ENCODE measurements at places on chromosomes 7 and 10.

GRCh38 chr7:121901026-121901425, 28.1 kb downstream of the PTPRZ1 start:
- H3K36me3 ChIP-seq = no peaks in the 10 kb centered on the region
- H3K4me1 ChIP-seq = no peaks in the 10 kb centered on the region
- no peak for DNase-seq
- no peak overlapping the region for H3K4me3 ChIP-seq
- no peaks in the 10 kb centered on the region for H3K27me3 ChIP-seq

- no peaks in the 10 kb centered on the region for H3K4me1 ChIP-seq
- no peak overlapping the region for H3K27ac ChIP-seq
- H3K4me3 ChIP-seq = no peak overlapping the region
- no peaks in the 10 kb centered on the region for H3K36me3 ChIP-seq
- no peak for DNase-seq
Measured at GRCh38 chr7:49822856-49823255, 49.4 kb downstream of the VWC2 start.

DNA sequence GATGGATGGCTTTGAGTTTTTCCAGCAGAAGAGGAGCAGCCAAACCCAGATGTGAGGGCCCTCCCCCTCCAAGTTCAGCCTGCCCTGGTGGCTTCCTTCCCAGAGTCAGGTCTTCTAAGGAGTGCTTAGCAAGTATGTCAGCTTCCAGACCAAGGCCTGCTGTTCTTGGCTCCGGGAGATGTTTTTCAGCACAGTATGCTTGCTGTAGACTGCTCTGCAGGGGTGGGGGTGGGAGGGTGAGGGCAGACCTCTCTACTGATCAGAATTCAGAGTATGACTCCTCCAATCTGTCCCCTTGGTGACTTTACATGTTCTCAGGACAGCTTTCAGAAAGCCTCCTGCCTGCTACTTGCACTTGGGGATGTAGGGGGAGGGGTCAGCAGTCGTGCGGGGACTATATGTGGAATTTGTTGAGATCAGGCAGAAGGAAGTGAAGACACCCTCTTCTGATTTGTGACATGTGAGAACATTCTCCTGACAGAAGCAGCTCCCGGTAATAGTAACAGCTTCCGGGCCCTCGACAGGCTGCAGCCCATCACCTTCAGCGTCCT, 516.4 kb upstream of the ZMIZ1 start:
- no peak for DNase-seq
- no peaks in the 10 kb centered on the region for H3K36me3 ChIP-seq
- peaks cover 16% of the 10 kb centered on the region for H3K27me3 ChIP-seq
- H3K4me3 ChIP-seq = no peak overlapping the region

DNA sequence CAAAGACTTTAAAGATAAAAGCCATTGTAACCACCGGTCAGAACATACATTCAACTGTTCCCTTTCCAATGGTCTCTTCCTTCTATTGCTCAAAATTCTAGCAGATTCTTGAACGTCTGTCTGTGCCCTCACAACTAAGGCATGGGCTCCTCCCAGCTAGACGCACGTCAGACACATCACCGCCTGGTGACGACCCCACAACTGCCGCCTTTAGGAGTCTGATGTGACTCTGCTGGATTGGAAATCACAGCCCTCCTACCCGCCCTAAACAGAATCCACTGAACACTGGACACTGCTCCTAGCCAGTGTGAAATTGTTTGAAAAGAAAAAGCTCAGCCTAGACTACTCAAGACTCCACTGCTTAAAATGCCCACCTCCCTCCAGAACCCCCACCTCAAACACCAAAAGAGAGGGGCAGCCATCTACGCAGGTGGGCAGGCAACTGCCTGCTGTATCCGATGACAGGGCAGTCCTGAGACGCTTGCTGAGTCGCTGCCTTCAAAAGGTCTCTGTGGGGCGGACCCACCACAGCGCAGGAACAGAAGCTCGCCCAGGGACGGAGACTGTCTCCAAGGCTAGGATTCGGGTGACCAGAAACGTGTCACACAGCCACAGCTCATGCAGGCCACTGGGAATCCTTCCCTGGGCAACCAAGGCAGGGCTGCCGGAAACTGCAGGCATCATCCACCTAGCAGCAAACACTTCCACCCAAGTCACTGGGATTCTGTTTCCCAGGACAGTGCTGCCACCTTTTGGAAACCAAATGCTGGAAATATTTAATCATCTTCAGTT, 34.7 kb downstream of the GSDME start:
- H3K27me3 ChIP-seq = no peaks in the 10 kb centered on the region
- H3K27ac ChIP-seq = no peak overlapping the region
- no peak overlapping the region for H3K4me3 ChIP-seq
- peaks cover 12% of the 10 kb centered on the region for H3K4me1 ChIP-seq

GRCh38 chr10:133162178-133162909, 2.3 kb downstream of the KNDC1 start:
- H3K27me3 ChIP-seq = no peaks in the 10 kb centered on the region
- DNase-seq = no peak
- no peak overlapping the region for H3K4me3 ChIP-seq
- H3K27ac ChIP-seq = no peak overlapping the region

DNA sequence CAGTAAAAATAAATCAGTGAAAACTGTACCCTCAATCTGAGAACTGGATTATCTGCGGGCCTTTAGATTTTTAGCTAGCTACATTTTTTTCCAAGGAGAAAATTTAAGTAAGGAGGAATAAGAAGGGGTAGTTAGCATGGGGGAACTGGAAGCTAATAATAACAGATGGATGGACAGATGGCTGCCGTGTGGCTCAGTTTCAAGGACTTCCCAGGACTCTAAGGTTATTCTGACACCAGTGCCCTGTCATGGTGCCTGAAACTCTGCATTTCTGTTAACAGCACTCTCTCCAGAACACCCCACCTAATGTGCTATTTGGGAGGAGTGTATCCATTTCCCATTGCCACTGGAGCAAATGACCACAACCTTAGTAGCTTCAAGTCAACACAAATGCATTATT, 75.7 kb upstream of the PDE1C start:
- H3K27me3 ChIP-seq = 0 out of 2 replicates have a peak, but pooled peaks cover 7% of the 10 kb centered on the region
- DNase-seq = no peak
- no peak overlapping the region for H3K27ac ChIP-seq
- H3K36me3 ChIP-seq = no peaks in the 10 kb centered on the region

GRCh38 chr7:31758755-31759154, 71.7 kb downstream of the PPP1R17 start:
- no peaks in the 10 kb centered on the region for H3K36me3 ChIP-seq
- H3K27me3 ChIP-seq = no peaks in the 10 kb centered on the region
- no peak overlapping the region for H3K27ac ChIP-seq
- no peaks in the 10 kb centered on the region for H3K4me1 ChIP-seq
- no peak overlapping the region for H3K4me3 ChIP-seq
- no peak for DNase-seq

DNA sequence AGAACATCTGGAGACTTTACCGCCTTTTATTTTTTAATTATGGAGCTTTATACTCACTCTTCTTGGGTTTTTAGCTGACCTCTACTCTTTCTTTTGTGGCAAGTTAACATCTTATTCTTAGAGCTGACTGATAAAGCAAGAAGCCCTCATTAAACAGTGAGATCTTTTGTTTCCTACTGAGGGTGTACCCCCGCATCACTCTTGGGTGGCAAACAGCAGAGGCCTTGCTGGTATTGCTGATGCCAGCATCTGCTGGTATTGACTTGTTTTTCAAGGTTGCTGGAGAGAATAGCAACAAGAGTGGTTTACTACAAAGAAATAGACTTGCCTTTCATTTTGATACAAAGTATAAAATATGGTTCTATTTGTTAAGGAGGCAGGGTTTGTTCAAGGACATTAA, 154.7 kb downstream of the ARID5B start:
- no peak overlapping the region for H3K27ac ChIP-seq
- no peaks in the 10 kb centered on the region for H3K27me3 ChIP-seq

GRCh38 chr7:135943134-135943879, 33.9 kb downstream of the MTPN start:
- no peak overlapping the region for H3K4me3 ChIP-seq
- H3K27me3 ChIP-seq = no peaks in the 10 kb centered on the region
- H3K4me1 ChIP-seq = no peaks in the 10 kb centered on the region

DNA sequence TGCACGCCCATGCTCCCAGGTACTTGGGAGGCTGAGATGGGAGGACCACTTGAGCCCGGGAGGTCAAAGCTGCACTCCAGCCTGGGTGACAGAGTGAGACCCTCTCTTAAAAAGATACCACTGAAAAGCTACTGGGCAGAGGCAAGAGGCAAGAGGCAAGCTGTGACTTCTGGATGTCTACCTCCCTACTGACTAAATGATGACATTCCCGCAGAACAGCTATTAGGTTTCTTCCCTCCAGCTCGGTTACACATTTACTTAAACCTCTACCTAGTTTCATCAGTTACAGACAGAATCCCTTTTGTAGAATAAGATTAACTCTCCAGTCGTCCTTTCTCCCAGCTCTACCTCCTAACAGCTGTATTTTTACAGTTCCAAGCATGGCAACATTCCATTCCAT, 21.2 kb downstream of the RHEB start:
- no peak for DNase-seq
- no peaks in the 10 kb centered on the region for H3K36me3 ChIP-seq
- no peaks in the 10 kb centered on the region for H3K27me3 ChIP-seq
- H3K4me3 ChIP-seq = no peak overlapping the region
- no peak overlapping the region for H3K27ac ChIP-seq

DNA sequence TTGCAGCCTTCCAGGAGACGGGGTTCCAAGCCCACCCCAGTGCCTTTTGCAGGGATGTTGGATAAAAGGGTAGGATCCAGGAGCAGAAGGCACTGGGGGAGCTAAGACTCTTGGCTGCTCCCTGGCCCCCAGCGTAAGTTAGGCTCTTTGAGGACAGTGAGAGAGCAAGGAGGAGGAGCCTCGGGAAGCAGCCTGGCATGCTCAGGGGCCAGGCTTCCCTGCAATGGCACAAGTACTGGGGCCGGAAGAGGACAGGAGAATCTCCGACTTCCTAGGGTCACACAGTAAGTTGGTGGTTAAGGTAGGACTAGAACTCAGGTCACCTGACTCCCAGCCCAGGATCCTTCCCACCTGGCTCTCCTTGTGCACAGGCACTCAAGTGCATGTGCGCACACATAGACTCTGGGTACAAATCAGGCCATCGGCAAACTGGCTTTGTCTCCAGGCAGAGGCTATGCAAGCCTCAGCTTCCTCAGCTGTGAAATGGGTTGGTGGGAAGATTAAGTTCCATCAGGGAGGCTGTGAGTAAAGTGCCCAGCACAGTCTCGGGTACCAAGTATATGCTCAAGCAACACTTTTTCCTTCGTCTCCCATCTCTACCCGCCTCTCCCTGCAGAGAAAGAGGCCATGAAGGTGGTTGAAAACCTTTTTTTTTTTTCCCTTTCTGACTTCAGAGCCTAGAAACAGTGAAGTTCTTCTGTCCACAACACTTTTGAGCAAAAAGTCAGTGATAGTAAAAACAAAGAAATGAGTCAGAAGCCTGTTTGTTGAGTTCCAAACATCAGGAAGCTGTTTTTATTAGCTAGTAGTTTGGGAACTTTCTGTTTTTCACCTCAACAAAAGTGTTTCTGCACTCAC, 79.1 kb downstream of the NEURL1 start:
- H3K36me3 ChIP-seq = no peaks in the 10 kb centered on the region
- H3K4me1 ChIP-seq = no peaks in the 10 kb centered on the region
- no peak overlapping the region for H3K4me3 ChIP-seq
- no peaks in the 10 kb centered on the region for H3K27me3 ChIP-seq

DNA sequence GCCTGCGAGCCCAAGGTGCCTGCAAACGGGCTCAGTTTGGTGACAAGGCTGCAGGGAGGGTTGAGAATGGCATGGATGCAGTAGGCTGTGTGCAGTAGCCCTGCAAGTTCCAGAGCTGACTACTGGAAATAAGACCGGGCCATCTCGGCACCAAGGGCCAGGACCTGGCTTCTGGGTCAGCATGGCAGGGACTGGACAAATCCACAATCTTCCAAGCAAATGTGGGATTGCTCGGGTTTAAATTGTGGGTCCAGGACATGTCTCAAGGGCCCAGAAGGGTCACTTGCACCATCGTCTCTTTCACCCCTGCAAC, 78.0 kb downstream of the GPR26 start:
- no peaks in the 10 kb centered on the region for H3K4me1 ChIP-seq
- DNase-seq = no peak
- H3K27me3 ChIP-seq = peaks cover 57% of the 10 kb centered on the region

DNA sequence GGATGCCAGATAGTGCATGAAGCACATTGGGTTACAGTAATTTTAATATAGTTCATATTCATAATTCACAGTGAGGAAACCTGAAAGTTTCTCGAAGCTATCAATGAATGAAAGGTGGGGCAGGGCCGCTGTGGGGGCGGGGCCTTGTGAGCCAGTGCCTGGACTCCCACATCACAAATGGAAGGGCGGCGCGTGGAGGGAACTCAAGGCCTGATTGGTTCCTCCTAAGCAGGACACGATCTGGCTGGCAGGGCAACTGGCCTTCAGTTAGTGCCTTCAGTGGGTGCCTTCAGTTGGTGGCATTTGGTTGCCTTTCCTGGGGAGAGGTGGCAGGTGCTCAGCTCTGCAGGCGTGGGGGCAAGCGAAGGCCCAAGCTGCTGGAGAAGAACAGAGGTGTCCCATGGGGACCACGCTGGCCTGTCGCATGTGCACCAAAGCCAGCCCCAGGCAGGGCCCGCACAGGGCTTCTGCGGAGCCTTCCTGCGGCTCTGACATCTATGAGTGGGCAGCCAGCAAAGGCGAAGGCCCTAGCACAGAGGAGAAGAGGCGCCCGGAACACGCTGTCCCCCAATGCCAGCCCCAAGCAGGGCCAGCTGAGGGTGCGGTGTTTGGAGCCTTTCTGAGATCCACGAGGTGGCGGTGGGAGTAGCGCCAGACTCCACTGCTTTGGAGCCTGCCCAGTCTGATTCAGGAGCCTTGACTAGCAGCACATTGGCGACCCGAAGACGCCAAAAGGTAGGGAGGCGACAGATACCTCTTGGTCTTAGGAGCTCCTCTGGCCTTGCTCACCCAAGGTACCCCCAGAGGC, 118.0 kb upstream of the PDSS1 start:
- H3K4me1 ChIP-seq = no peaks in the 10 kb centered on the region
- no peak overlapping the region for H3K27ac ChIP-seq
- H3K4me3 ChIP-seq = no peak overlapping the region
- H3K36me3 ChIP-seq = no peaks in the 10 kb centered on the region
- DNase-seq = no peak

Data from HCT116 (cell line).